ENCODE measurements at places on chromosomes 3 and 15. TPM values are rescaled to one million over a fixed set of nuclear protein-coding genes. Genes with fewer than 3 reads are reported as not detected.

Gene SLCO2A1
- total RNA-seq = 0.22 TPM

Gene MYEF2
- 1.7 TPM for total RNA-seq

Gene CHDH
- total RNA-seq = 0.11 TPM

Gene POLR2M
- total RNA-seq = 226 TPM

Gene PPP1R14D
- total RNA-seq = not detected

Gene MESP1
- total RNA-seq = not detected

Gene PLS1
- 0.13 TPM for total RNA-seq

Gene CACNA2D2
- not detected for total RNA-seq

Gene MUC20
- not detected for total RNA-seq

Gene ASB14
- not detected for total RNA-seq

Gene SIAH2
- 84.7 TPM for total RNA-seq

Gene NANOGP8
- not detected for total RNA-seq

Gene OXNAD1
- 3.4 TPM for total RNA-seq

Gene KBTBD13
- not detected for total RNA-seq

Gene GPR149
- total RNA-seq = not detected

Gene C2CD4A
- not detected for total RNA-seq

Gene OIP5
- 7.3 TPM for total RNA-seq

Gene PRSS50
- total RNA-seq = not detected

Gene PAK6
- not detected for total RNA-seq

Gene LNP1
- 2.9 TPM for total RNA-seq

Gene DNAH12
- not detected for total RNA-seq

Gene BHLHE40
- 27.6 TPM for total RNA-seq

Gene IQCF5
- total RNA-seq = not detected

Gene NR1I2
- total RNA-seq = not detected

Gene ECE2
- not detected for total RNA-seq

Gene RBP2
- not detected for total RNA-seq

Gene SLC28A1
- total RNA-seq = not detected

Gene REC114
- total RNA-seq = not detected

Gene DNAJB8
- not detected for total RNA-seq

Gene ANKRD63
- total RNA-seq = not detected

Gene SKOR1
- total RNA-seq = 0.11 TPM

Gene GOLGA8H
- total RNA-seq = not detected

Gene IL17RC
- 41.8 TPM for total RNA-seq

Gene SCAANT1
- total RNA-seq = not detected

Gene EFCAB12
- total RNA-seq = not detected

Gene TMEM40
- not detected for total RNA-seq

Gene IL17RB
- not detected for total RNA-seq
